Neural crest cell (in vitro differentiated cells): ENCODE measurements at places on chromosomes 13 and 19. TPM values are rescaled to one million over a fixed set of nuclear protein-coding genes. Genes with fewer than 3 reads are reported as not detected.

Gene XAB2
- total RNA-seq: 47.0 and 47.8 TPM in 2 replicates

Gene ARRDC5
- total RNA-seq: not detected in 2 replicates

Gene ZNF569
- total RNA-seq: 9.9 and 12.6 TPM in 2 replicates

Gene CALR3
- not detected in 2 replicates for total RNA-seq

Gene LGALS7
- total RNA-seq: not detected in 2 replicates

Gene KISS1R
- 2.2 and 2.4 TPM in 2 replicates for total RNA-seq

Gene LILRB4
- total RNA-seq: not detected in 2 replicates

Gene GRK1
- total RNA-seq: 0.77 and 1.5 TPM in 2 replicates

Gene LRRC4B
- 42.5 and 50.2 TPM in 2 replicates for total RNA-seq

Gene RNF113B
- not detected in 2 replicates for total RNA-seq

Gene C1QTNF9
- total RNA-seq: not detected in 2 replicates

Gene ZNF844
- total RNA-seq: 9.4 and 10.0 TPM in 2 replicates

Gene FXYD3
- total RNA-seq: 2.5 and 2.8 TPM in 2 replicates

Gene ZNF324
- 17.5 and 18.8 TPM in 2 replicates for total RNA-seq

Gene HRC
- 0.84 and 1.6 TPM in 2 replicates for total RNA-seq

Gene PCDH9
- 6.3 and 7.3 TPM in 2 replicates for total RNA-seq

Gene CCNA1
- 0.25 and 0.26 TPM in 2 replicates for total RNA-seq

Gene FUT3
- not detected in 2 replicates for total RNA-seq

Gene KLF1
- 0.18 TPM in 1 of 2 replicates, not detected in the other for total RNA-seq

Gene ZNF581
- 40.8 and 41.9 TPM in 2 replicates for total RNA-seq

Gene FXYD1
- 4.2 and 6.5 TPM in 2 replicates for total RNA-seq

Gene ZNF534
- not detected in 2 replicates for total RNA-seq

Gene PCDH17
- total RNA-seq: 14.4 and 14.6 TPM in 2 replicates

Gene PTH2
- total RNA-seq: not detected in 2 replicates

Gene NOTCH3
- 125 and 127 TPM in 2 replicates for total RNA-seq

Gene TUBB4A
- 27.7 and 39.9 TPM in 2 replicates for total RNA-seq

Gene DCLK1
- total RNA-seq: 20.0 and 22.4 TPM in 2 replicates

Gene MCF2L
- total RNA-seq: 59.9 and 62.5 TPM in 2 replicates

Gene GRIN3B
- total RNA-seq: 0.12 TPM in 1 of 2 replicates, not detected in the other

Gene RASAL3
- total RNA-seq: not detected in 2 replicates

Gene FAM216B
- total RNA-seq: not detected in 2 replicates

Gene CPB2
- total RNA-seq: 0.43 and 0.44 TPM in 2 replicates

Gene TTC9B
- total RNA-seq: 1.7 and 2.5 TPM in 2 replicates

Gene PALM3
- total RNA-seq: 5.2 and 5.7 TPM in 2 replicates

Gene ZSCAN5B
- total RNA-seq: not detected in 2 replicates

Gene PRSS57
- total RNA-seq: not detected in 2 replicates

Gene PDX1
- total RNA-seq: not detected in 2 replicates

Gene ADM5
- 11.8 TPM in 2 replicates for total RNA-seq

Gene KRTDAP
- not detected in 2 replicates for total RNA-seq

Gene CEBPG
- total RNA-seq: 40.2 and 41.9 TPM in 2 replicates

Gene TEX30
- total RNA-seq: 22.7 and 23.3 TPM in 2 replicates
